ENCODE measurements at places on chromosomes 3 and 15.

DNA sequence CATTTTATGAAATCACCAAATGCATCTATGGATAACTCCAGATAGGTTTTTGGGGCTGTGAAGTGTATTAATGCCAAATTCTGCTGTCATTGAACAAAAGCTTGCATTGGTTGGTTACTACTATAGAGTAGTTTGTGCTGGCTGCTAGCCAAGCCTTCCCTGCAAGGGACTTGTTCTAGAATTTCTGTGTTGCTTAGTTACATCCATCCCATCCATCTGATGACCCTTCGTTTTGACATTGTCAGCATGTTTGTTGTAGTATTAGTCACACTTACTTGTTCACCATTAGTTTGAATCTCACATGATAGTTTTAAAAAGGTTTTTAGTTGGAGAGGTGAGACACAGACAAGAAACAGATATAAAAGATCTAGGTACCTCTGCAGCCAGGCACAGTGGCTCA, 7.0 kb upstream of the NIPA2 start:
- no peak for DNase-seq

GRCh38 chr3:187777331-187777941, 32.2 kb upstream of the BCL6 start:
- peak; percentile 6 for DNase-seq

GRCh38 chr15:97791824-97792792, 168.4 kb upstream of the ARRDC4 start:
- no peak for DNase-seq

DNA sequence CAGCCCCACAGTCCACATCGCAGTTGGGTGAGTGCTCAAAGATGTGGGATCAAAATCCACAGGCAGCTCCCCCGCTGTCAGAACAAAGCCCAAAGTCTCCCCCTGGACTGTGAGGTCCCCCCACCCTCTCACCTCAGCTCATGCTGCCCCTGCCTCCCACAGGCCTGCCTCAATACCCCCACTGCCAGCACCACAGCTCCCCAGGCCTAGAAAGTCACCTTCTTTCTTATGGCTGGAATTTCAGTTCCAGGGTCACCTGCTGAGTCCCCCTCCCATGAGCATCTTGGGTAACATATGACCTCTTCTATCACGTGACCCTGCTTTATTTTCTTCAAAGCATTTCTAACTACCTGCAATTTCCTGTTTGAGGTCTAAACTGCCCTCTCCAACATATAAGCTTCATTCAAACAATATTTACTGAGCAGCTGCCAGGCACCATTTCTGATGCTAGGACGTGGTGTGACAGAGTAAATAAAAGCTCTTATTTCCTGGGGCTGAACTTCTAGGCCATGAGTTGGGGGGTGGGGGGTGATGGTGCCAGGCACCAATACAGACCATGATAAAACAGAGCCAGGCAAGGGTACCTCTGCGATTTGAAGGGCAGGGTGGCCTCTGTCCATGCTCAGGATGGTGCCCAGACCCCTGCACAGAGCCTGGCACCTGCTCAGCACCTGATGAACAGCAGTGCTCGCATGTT, 2.4 kb upstream of the TMEM89 start:
- no peak for DNase-seq

DNA sequence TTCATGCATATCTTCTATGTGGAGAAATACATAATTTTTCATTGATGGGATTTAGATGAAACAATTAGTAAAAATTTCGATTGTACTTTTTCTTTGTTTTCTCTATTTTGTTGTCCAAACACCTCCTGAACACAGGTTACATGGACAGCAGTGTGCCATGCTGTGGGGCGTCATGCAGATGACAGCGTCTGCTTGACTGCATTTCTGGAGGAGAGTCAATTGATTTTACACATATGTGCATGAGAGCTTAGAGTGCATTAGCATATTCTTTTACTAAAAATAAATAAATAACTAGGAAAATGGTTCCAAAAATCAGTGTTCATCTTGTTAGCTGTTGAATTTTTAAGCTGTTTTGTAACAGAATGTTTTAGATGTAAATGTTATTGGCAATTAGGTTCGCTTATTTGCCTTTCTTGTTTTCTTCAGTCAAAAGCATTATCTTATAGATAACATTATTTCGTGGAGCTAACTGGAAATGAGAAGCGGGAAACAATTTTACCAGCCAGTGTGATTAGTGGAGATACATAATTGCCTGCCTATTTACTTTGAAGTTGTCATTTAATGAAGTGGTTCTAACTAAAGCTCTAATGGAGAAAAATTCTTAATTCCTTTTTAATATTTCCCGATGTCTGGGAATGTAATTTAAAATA, 82.7 kb upstream of the VGLL3 start:
- no peak for DNase-seq

DNA sequence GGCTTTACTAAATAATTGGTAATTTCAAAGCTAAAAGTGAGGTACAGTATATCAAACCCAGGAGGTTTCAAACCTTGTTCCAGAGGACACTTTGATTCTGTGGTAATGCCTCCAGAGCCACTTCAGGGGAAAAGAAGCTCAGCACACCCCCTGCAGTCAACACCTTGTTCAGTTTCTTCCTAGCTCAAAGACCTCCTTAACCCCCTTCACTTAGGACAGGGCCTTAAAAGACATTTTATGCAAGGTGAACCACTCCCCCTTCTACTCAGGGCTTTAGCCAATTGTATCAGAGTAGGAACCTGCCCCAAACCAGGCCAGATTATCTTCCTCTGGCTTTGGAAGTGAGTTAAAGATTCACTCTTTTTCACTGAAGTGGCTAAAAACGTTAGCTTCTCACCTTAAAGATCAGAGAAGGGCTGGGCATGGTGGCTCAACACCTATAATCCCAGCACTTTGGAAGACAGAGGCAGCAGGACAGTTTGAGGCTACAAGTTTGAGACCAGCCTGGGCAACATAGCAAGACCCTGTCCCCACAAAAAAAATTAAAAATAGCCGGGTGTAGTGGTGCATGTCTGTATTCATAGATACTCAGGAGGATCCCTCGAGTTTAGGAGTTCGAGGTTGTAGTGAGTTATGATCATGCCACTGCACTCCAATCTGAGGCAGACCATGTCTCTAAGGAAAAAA, 3.4 kb downstream of the DENND6A start:
- DNase-seq: no peak

DNA sequence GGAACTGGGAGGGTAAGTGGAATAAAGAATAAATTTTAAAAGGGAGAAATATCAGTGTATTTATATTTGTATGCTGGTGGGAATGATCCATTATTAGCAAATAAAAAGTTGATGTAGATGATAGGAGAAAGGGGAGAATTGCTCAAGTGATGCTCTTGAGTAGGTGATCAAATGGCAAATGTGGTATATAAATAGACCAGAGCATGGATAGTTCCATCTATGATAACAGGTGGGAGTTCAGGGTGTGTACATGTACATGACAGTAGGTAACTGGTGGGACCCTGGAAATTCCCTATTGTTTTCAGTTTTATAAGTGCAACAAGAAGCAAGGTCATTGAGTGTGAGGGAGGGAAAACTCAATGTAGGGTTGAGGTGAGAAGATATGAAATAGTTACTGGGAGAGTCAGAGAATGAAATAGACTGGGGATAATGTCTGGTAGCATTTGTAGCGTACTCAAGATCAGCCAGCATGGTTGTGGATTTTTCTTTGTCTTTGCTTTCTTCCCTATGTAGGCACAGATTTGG, 31.3 kb upstream of the EBLN2 start:
- no peak for DNase-seq

DNA sequence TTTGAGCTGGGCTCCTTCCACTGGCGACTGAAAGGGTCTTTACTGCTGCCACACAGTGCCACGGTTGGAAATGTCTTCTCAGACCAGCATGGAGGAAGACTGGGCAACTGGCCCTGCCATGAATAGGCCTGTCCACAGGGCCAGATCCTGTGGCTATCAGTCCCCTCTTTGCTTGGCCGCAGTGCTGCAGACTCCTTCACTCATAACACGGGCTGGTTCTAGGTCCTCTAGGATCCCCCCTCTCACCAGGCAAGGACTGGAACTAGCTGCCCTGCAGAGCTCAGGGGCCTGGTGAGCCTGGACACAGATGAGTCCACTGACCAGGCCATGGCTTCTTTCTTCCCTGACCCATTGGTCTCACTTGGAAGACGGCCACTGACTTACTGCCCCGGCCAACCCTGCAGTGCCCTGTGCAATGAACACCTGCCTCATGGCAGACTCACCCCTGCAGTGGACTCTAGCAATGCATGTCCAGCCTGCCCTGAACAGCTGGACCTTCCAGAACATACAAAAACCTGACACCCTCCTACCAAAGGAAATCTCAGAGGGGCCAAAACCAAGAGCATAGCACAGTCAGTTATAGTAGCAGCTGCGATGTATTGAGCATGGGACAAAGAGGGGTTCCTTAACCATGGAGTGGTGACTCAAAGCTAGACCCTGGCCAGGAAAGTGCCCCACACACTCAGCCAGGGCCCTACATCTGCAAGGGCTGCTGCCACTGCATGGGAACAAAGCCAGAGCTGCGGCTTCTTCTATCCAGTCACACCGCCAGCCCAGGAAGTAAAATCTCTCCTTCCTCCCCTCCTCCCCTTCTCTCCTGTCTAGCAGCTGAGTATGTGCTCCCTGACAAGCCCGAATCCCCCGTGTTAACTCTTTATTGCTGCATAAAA, 72.1 kb upstream of the ITGA11 start:
- no peak for DNase-seq

DNA sequence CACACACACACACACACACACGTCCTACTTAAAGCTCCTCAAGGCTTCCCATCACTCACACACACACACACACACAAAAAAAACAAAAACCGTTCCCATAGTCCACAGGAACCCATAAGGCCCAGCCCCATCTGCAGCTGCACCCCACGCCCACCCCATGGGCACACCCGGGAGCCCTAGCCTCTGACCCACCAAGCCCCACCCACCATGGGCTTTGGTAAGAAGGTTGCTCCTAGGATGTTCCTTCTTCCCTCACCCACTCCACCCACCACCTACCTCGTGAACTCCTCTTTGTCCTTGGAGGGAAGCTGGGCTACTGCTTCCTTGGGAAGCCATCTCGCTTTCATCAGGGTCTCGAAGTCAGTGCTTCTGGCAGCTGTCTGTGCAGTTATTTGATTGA, 115.1 kb downstream of the TPRA1 start:
- no peak for DNase-seq

GRCh38 chr3:128550471-128551126, 57.6 kb upstream of the GATA2 start:
- DNase-seq: no peak

- no peak for DNase-seq
These were observed 5.2 kb downstream of the RCCD1 start for GRCh38 chr15:90959894-90960293.

GRCh38 chr3:62169906-62170660, 203.3 kb downstream of the FEZF2 start:
- no peak for DNase-seq

DNA sequence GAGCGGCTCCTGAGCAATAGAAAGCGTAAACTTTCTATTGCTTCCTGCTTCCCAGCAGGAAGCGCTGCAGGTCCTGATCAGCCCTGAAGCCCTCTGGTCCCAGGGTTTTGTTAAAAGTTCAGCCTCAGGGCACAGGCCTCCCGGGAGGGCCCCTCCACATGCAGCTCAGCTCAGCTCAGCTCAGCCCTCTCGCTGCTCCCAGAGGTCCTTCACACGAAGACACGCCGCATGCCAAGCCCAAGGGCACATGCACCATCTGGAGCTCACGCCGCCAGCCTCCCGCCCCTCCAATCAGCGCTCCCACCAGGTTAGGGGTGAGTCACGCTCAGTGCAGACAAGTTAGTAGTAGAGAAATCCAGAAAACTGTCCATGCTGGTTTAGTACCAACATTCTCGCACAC, 12.7 kb downstream of the TKT start:
- DNase-seq: no peak

- DNase-seq: no peak
These were observed 36.9 kb upstream of the SPRED1 start for GRCh38 chr15:38215707-38216106.

GRCh38 chr15:29132735-29133181, 136.9 kb downstream of the NSMCE3 start:
- no peak for DNase-seq

DNA sequence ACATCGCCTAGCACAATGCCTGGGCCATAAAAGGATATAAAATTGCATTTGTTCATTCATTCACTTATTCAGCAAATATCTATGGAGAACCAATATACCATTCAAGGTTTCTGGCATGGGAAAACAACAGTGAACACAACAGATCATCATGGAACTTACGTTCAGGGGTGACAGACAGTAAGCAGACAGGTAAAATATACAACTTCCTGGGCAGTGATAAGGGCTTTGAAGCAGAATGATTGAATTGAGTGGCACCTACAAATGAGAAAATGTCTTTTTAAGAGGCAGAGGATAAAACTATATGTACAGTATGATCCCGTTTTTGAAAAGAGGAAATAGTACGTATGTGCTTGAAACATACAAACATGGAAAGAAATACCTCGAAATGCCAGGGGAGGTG, 39.2 kb downstream of the CMTM7 start:
- DNase-seq: no peak

GRCh38 chr3:173538410-173538809, 140.9 kb downstream of the NLGN1 start:
- DNase-seq: no peak

- no peak for DNase-seq
These were observed 203.6 kb downstream of the EDEM1 start for GRCh38 chr3:5390936-5391625.

GRCh38 chr15:78629031-78629715, 8.4 kb upstream of the CHRNA3 start:
- DNase-seq: no peak

GRCh38 chr15:38796589-38796988, 232.0 kb upstream of the RASGRP1 start:
- no peak for DNase-seq

- DNase-seq: no peak
These were observed 11.5 kb upstream of the TEX9 start for GRCh38 chr15:56353740-56354139.

Data from activated CD4-positive, alpha-beta T cell treated with anti-CD3 and anti-CD28 coated beads, Interleukin-2, amount 50 U/mL, for 1 hour (primary cell).